ENCODE measurements at places on chromosomes 2 and 18.

DNA sequence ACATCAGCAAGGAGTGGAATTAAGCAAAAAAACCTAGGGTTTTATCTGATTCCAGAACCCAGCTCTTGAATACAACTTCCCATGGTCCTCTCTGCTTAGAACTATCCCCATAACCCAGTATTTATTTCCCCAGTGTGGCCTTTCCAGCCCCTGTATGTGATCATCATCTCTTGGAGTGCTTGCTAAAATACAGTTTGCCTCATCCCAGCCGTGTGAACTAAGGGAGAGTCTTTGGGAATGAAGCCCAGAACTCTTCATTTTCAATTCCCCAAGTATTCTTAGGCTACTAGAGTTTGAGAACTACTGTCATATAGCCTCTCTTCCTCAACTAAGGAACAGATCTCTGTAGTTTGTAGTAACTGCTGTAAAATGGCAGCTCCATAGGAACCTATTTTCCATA lies 173.1 kb downstream of the LCLAT1 start:
- DNase-seq, result no peak

DNA sequence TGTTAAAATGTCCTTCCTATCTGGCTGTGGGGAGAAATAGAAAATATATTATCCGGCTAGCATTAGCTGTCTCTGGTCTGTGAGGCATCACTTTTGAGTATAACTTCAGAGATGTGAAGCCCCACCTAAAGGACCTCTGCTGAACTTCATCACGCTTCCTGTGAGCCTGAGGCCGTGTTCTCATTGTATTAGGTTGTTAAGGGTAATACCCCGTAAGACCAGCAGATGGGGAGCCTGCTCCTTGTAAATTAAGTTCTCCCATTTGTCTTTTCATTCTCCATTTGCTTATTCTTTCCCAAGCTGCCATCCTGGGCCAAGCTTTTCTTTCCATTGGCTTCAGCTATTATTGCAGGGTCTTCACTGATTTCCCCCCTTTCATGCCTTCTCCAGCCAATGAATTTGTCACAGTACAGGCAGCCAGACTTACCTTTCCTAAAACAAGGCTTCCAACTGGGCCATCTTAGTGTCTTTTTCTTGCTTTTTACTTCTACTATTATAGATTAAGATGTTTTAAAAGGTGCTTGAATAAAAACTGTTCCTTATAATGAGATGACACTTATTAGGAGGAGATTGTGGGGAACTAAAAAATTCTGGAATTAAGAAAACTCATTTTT lies 12.4 kb downstream of the NIF3L1 start:
- DNase-seq, result peak; percentile 54

GRCh38 chr2:174681099-174682006 lies 82.9 kb downstream of the CHRNA1 start:
- no peak for DNase-seq

DNA sequence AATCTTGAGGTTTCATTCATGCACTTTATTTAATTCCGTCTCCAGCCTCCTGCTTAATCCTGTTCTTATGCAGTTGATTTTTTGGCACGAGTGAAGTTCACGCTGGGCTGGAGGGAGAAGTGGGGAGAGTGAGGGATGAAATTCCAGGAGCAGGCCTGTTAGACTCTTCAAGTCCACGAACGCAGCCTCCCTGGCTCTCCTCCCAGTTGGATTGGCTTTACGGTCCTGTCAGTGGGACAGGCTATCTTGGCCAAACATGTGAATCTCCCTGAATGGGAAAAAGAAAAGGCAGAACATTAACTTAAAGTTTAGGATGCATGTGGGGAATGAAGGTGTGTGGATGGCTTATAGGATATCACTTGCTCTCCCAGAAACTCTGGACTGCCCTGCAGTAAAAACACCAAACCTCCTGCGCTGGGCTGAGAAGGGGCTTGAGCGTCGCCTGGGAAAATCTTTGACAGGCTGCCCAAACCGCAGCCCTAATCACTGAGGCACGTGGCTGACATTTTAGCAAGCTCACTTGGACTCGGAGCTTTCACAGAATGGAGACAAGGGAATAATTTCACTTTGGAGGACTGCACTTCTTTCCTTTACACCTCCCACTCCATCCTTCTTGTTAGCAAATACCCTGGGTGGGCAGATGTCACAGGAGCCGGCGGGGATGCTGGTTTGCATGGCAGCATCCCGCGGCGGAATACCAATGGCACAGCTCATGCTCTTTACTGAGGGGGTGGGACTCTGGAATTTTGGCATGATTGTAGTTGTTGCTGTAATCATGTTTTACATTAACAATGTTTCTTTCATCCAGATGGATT lies 93.9 kb downstream of the ACKR3 start:
- DNase-seq, result peak; percentile 40

DNA sequence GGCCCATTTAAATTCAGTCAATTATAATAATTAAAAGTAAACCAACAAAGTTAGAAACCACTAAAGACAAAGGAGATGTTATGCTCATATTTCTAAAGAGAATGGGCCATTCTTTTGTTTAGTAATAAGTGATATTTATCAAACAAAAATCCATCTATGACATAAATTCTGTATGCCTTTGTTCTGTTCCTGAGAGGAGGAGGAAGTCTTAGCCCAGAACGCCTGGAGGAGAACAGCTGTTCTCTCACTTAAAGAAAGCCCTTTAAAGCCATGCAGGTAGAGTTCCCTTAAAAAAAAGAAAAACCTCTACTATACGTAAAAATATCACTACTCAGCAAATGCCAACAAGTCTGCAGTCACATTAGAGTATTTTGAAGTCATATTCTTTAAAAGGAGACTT lies 15.5 kb downstream of the LAMA1 start:
- no peak for DNase-seq

DNA sequence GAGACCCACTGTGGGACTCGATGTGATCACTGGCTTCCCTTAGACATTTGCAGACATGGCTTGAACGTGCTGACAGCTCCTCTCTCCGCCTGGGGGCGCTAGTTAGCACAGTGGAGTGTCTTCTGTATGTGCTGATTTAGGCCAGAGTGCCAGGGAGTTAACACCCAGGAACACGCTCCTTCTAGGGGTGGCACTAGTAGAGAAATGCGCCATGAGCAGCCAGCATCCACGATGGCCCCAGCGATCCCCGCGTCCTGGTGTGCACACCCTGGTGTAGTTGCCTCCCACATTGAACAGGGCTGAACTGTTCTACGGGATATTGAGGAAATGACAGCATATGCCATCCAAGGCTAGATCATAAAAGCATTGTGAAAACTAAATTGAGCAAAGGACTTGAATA lies 11.4 kb upstream of the NMUR1 start:
- no peak for DNase-seq

- DNase-seq, result no peak
Measured at GRCh38 chr2:39361511-39361910, 75.6 kb downstream of the MAP4K3 start.

DNA sequence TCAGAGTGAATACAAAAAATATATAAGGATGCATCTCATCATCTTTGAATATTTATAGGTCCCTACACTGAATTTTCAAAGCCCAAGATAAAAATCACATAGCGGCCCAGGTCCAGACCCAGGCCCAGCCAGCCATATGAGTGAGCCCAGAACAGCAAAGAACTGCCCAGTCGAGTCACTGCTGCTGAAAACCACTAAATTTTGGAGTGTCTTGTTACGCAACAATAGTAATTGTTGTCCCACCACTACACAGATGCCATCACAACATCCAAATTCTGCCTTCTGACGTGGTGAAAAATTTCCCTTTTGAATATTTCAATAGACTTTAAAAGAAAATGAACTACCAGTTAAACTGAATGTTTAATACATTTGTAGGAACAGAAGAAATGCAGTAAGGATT lies 5.7 kb downstream of the C18orf32 start:
- DNase-seq, result no peak

GRCh38 chr2:13607139-13607538 lies 890.4 kb downstream of the TRIB2 start:
- no peak for DNase-seq

GRCh38 chr2:68499133-68499532 lies 31.7 kb downstream of the APLF start:
- DNase-seq, result no peak

DNA sequence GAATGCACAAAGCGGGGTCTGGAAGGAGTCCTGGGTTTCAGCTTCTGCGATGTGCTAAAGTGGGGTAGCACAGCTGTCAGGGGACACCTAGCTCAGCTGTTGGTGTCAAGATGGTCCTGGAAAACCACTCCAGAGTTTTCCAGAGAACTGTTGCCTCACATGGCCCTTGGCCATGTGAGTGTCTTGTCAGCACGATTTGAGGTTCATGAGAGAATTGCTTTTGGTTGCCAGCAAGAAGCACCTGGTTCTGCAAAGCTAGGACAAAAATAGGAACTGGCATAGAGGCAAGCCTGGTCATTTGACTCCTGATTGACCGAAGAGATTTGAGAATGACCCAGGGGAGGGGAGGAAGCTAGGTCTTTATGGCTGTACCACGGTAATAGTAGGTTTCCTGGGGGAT lies 50.4 kb upstream of the CTLA4 start:
- DNase-seq, result no peak

GRCh38 chr2:71743995-71744675 lies 290.8 kb downstream of the DYSF start:
- DNase-seq, result no peak

DNA sequence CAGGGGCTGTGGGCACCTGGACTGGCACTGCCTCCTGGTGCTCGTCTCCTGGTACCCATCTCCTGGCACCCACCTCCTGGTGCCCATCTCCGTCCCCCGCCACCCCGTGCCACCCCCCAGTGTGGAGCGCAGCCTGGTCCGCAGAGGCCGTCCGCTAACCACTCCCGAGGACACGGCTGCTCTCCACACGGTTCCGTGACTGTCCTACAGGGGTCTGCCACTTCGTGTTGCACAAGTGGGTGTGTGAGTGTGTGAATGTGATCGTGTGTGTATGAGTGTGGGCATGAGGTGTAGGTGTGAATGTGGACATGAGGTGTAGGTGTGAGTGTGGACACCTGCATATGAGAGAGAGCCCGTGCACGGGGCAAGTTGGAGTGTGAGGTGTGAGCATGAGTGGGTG lies 119.4 kb upstream of the HS6ST1 start:
- no peak for DNase-seq

DNA sequence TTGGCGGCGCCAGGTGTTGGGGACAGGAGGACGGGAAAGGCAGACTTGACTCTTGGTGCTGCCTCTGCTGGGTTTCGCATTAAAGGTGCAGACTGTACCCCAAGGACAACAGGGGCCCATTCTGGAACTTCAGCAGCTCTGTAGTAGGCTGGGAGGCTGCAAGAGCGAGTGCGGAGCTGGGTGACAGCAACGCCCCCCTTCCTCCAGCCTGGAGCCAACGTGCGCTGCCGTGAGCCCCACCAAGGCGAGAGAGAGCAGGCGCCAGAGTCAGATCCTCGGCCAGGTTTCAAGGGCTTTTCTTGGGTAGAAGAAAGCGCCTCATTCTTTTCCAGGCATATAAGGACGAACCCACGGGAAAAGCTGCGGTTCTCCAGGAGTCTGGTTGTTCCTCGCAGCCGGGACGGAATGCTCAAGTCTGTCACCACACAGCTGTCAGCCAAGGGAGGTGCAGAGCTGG lies 1.9 kb downstream of the DOK6 start:
- no peak for DNase-seq

- DNase-seq, result no peak
Measured at GRCh38 chr2:201208563-201209252, 25.8 kb downstream of the CASP10 start.

DNA sequence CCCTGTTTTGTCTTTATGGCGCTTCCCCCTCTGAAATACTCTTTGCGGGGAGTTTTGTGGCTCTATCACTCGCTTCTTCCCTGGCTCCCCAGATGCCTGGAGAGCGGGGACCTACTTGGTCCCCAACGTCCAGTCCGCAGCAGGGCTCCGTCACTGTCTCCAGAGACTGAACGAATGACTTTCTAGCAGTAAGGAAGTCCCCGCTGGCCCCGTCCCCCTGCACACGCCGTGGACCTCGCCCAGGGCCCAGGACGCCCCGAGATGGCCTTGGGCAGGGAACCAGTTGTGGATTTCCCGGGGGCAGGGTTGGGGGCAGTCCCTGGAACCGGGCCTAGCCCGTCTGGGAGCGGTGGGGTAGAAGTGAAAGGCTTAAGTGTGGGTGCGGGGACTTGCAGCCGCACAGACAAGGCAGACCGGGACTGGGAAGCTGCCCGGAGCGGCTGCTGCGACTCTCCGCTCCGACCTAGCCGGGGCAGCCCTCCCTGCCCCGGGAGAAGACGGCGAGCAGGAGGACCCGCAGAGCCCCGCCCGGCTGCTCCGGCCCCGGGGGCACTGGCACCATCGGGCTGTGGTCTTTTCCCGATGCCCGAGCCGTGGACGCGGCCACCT lies 821 bp upstream of the EPHA4 start:
- peak; percentile 3 for DNase-seq

DNA sequence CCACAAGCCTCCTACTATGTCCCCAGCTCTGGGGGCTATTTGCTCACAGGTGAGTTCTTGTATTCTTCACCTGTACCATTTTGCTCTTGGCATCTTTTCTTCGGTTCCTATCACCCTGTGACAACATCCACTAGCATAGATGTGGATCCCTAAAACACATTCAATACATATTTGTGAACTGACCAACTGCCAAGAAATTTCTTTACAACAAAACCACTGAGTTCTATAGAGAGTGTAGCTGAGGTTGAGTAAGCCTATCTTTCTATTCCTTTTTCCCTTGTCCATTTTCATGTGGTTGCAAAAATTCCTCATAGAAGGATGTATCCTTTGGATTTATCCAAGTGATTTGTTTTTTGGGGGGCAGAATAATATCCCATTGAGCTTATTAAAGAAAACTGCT lies 192.7 kb upstream of the ITGA4 start:
- DNase-seq, result no peak

GRCh38 chr2:134122610-134123009 lies 131.3 kb upstream of the MGAT5 start:
- DNase-seq, result no peak

- DNase-seq, result no peak
Measured at GRCh38 chr18:3692691-3693090, 242.7 kb downstream of the TGIF1 start.

DNA sequence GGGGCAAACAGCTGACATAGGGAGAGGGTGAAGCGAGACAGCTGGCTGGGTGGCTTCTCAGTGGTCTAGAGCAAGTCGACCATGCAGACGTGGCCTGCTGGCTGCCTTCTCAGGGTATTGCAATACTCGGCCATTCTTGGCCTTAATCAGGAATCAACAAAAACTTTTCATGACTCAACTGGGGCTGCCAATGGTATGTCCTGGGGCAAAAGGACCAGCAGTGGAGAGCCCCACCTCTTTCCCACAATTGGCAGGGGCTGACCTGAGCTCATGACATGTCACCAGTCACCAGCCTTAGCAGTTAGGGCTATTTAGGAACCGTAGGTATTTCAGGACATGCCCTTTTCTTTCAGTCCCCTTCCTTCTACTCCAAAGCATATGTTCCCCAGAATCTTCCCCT lies 19.1 kb downstream of the PLA2R1 start:
- no peak for DNase-seq

DNA sequence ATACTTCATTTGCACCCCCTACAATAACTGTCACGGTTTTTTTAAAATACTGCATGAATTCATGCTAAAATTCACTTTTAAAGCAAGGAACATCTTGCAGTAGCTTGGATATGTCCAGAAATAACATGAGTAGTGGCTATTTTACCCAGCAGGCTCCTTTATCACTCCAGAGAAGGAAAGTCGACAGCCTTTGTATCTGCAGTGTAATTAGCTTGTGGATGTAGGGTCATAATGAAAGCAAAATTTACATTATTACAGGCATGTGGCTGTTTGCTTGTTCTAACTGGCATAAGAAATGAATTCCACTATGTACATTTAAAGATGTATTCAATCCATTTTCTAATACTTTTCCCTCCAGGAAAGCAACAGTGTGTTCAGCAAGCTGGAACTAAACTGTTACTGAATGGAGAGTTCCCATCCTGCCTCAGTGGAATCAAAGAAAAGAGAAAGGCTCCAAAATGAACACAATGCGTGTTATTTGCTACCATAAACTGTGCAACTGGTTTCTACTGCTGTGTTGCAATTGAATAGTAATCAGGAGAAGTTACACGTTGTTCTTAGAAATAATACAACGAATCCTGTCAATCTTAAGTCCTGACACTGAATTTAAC lies 321.2 kb upstream of the VRK2 start:
- no peak for DNase-seq
